ENCODE measurements at places on chromosomes 5 and 9.

GRCh38 chr5:168647083-168647482, 67.9 kb upstream of the PANK3 start:
- DNase-seq, result no peak

- peak; percentile 43 for DNase-seq
These were observed 1941.1 kb upstream of the C9orf72 start for GRCh38 chr9:29514336-29514735.

GRCh38 chr9:279674-280073, 65.0 kb downstream of the DOCK8 start:
- DNase-seq, result no peak

DNA sequence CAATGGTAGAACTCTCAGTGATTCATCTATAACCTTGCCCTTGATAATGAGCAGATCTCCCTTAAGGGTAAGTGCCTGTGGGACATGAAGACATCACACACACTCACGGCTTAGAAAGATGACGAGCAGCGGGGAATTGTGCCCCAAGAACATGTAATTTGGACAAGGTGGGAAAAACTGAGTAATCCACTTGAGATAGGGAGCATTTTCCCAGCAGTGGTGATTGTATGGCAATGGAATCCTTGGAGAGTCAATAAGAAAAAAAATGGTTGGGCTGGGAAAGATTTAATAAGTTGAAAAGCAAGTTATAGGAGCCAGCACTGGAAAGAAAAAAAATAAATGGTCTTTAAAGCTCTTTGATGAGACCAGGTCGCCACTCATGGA, 193.1 kb downstream of the GLIS3 start:
- no peak for DNase-seq

GRCh38 chr9:13322828-13323550, 43.5 kb upstream of the MPDZ start:
- DNase-seq, result no peak

GRCh38 chr5:74927336-74927735, 61.1 kb upstream of the FAM169A start:
- no peak for DNase-seq

DNA sequence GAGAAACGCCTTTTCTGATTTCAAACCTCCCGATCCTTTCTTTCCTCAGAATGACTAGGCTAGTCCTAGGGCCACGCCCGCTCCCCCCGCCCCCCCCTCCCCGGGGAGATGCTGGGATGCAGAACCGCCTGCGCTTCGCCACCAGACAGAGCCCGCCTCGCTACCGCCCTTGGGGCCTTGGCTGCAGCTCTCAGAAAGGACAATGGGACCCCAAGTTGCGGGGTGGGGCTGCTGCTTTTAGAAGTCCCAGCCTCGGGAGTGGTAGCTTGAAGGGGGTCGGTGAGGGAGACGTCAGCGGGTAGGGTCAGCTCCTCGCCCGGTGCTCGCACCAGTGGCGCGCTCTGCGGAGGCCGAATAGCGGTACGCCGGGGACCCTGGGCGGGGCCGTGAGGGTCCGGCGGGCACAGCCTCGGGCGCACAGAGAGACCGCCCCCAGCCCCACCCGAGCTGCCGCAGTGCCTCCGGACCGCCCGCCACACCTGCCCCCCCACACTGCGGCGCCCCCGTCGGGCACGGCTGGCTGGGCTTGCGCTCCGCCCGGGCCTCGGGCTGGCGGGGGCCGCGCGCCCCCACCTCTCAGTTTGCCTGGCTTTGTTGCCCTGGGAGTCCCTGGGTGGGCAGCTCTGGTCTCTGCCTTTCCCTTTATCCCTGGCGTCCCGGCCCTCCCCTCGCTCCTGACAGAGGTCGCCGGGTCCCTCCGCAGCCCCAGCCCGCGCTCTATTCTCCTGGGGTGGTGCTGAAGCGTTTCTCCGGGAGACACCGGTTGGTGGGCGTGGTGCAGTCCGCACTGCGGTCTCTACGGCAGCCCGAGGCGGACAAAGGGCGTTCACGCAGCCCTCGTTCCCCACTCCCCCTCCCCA, 1.2 kb downstream of the MAP1B start:
- DNase-seq, result peak; percentile 64

DNA sequence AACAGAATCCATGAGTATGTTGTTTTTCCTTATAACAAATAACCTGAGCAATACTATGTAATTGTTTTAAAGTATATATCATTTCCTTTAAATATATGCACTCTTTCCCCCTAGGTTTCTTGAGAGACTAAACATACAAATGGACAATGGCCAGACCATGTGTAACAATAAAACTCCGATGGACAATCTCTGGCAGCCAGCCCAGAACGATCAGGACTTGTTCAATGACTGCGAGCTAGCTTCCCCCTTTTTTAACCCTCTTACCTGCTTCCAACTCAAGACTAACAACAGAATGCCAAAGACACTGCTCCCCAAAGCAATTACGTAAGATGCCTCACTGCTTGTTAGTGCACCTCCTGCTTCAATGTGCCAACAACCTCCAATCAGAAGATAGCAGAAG, 94.9 kb downstream of the HTR4 start:
- DNase-seq, result no peak

DNA sequence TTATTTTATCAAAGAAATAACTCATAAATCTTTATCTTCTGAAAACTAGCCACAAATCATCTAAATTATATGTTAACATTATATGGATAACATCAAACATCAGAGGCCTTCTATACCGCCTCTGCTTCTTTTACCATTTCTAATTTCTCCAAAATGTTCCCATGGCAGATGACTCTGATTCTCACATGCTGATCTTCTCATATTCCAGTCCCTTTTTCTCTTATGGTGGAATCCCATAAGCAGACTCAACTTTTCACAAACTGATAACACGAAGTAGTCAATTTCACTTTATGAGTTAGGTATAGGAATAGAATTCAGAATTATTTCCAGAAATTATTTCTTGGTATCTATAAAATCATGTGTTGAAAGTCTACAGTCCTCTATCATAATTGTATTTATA, 212.3 kb downstream of the ENC1 start:
- no peak for DNase-seq

- DNase-seq, result no peak
These were observed 3.4 kb upstream of the ABO start for GRCh38 chr9:133278161-133279114.

- DNase-seq, result no peak
These were observed 6.5 kb upstream of the RNF145 start for GRCh38 chr5:159215886-159216285.

GRCh38 chr5:34657988-34658387, 1.9 kb downstream of the RAI14 start:
- no peak for DNase-seq

DNA sequence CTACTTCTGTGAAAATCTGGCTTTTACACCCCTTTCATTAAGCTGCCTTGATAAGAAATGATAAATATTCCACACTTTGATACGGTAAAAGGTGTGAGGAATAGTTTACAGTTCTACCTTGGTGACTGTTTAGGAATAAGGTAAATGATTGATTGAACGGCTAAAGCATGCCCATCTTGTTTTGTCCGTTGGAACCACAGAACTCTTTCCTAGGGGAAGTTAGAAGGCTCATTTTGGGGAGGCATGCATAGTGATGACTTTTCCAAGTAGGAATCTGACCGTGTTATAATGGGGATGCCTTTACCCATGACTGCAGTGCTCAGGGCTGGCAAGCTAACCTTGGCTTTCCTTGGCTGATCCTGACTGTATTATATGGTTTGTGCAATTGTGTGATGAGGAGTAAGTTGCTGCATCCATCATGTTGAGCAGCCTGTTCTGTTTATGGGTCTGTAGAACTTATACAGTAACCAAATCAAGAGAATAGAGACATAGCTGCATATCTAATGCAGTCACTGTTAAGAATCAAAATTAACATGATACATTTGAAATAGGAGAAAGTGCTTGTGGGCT, 24.5 kb downstream of the PCSK5 start:
- DNase-seq, result no peak

DNA sequence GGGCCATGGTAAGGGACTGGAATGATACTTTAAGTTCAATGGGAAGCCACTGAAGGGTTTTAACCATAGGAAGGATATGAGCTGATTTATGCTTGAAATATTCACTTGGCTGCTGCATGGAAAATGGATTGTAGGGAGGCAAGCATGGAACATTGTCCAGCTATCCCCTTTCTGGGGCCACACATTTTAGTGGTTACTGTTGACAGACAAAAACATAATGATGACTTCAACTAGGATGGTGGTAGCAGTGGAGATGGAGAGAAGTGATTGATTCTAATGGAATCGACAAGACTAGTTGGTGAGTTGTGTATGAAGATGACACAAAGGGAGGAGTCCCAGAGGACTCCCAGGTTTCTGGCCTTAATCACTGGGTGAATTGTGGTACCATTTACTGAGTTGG, 6.2 kb upstream of the FCHSD1 start:
- DNase-seq, result no peak

DNA sequence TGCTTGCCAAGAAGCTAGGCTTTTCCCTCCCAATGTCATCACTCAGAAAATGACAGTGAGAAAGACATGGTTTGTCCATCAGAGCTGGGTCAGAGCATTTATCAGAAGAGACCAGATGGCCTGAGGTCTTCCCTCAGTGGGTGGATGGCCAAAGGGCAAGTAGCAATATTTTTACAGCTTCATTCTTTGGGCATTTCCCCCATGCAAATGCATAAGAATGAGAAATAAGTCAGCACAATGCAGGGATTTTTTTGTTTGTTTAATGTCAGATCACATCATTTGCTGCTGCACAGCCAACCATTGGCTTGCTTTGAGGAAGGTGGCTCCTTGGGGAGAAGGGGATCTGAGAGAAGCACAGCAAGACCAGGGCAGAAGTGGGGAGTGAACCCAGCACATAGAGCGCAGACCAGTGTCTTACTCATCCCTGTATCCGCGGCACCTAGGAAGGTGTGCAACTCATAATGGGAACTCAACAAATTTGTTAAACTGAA, 209.6 kb downstream of the SEMA6A start:
- DNase-seq, result no peak

GRCh38 chr5:111254613-111255012, 30.4 kb downstream of the CAMK4 start:
- no peak for DNase-seq

DNA sequence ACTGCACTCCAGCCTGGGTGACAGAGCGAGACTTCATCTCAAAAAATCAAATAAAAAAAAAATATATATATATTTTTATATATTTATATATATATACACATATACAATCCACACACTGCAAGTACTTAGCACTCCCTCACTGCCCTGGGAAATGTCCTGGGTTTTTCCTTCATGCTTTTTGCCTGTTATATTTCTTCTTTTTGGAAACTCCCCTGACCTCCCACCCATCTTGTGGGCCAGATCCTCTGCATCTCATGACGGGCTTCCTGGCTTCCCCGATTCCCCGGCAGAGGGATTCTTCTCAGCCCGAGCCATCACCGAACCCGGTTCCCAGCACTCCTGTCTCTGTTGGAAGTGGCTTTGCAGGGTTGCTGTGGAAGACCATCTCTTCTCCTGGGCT, 39.5 kb upstream of the NCS1 start:
- no peak for DNase-seq

DNA sequence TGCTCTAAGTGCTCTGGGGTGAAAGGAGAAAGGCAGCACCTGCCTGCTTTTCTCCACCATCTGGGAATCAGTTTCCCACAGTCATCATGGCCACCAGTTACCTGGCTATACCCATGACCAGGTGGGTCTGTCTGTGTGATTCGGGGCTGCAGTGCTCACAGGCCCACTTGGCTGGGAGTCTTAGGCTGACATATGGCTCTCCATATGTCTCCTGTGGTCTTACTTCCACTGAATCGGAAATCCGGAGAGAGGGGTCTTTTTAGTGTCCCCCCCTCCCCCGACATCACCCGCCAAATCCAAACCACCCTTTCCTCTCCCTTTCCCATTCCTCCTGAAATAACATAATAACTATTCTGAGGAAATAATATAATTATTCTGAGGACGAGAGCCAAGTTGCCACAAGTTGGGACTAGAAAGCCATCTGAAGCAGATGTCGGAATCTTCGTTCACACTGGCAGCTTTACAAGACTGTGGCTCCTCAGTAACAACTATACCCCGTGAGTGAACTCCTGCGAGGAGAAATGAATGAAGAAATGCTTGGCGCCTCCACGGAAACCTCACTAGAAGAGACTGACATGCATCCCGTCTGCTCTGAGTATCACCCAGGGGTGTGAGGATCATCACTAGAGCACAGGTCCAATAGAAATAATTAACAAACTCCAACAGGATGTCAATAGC, 143.4 kb downstream of the MYO10 start:
- no peak for DNase-seq

- no peak for DNase-seq
These were observed 45.7 kb upstream of the KCNN2 start for GRCh38 chr5:114316167-114316566.

DNA sequence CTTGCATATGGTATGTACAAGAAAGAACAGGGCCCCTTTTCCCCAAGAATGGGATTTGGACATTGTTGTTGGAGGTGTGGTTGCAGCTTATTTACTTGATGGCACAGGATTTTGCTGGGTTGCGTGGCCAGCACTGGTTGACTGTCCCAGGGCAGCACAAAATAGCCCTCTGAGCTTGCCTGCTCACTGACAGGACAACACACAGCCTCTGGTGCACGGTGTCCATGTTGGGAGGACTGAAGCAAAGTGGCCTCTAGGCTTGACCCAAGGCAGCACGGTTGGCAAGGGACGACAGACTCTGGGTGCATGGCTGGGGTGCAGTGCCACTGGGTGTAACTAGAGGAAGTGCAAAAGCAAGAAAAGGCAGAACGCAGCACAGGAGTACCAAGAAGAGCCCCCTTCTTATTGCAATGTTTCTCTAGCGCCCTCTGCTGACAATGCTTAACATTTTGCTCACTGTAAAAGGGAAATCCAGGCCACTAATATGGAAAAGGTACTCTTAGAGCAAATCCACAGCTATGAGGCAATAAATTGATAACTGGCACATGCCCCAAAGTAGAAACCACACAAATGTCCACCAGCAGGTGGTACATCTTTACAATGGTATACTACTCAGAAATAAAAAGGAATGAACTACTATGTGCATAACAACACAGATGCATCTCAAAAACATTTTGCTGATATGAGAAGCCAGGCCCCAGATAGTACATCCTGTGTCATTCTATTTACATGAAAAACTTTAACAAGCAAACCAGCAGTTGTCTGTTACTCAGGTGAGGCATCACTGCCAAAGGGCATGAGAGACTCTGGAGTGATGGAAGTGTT, 47.4 kb upstream of the BARX1 start:
- peak; percentile 50 for DNase-seq

- DNase-seq, result no peak
These were observed 546.3 kb downstream of the EBF1 start for GRCh38 chr5:158553195-158553961.
